ENCODE measurements at places on chromosomes 3 and 15.

- no peak for DNase-seq
Observed at GRCh38 chr15:85527895-85528294, 147.5 kb downstream of the AKAP13 start.

DNA sequence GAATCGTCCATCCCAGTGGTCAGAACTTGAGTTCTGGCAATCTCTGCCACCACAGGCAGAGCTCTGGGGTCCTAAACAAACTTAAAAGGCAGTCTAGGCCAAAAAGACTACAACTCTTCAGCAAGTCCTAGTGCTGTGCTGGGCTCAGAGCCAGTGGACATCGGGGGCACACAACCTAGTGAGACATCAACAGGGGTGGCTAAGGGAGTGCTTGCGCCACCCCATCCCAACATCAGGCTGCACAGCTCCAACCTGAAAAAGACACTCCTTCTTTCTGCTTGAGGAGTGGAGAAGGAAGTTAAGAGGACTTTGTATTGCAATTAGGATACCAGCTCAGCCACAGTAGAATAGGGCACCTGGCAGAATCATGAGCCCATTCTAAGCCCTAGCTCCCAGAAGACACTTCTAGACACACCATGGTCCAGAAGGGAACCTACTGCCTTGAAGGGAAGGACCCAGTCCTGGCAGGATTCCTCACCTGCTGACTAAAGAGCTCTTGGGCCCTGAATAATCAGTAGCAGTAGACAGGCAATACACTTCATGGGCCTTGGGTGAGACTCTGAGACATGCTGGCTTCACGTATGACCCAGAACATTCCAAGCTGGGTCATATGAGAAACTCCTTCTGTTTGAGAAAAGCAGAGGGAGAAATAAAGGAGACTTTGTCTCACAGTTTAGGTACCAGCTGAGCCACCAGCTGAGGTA lies 72.0 kb downstream of the TFDP2 start:
- DNase-seq = no peak

- DNase-seq = no peak
Observed at GRCh38 chr15:68470049-68470742, 38.2 kb upstream of the ITGA11 start.

DNA sequence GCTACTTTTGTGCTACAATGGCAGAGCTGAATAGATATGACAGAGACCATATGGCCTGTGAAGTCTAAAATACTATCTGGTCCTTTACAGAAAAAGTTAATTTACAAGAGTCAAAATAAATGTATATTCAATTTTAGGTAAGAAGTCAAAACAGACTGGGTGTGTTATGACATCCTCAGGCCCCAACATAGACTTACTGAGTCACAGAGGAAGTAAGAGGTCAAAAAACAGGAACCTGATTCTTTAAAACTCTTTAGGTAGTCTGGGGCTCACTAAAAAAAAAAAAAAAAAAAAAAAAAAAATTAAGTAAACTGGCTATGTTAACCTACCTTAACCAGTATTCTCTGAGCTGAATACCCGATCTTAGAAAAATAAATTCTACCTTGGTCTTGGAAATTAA lies 13.1 kb downstream of the DNAAF4 start:
- DNase-seq = no peak

- DNase-seq = peak; percentile 49
Observed at GRCh38 chr3:196639483-196640296, at the start of gene NRROS. TSS of gene NRROS (plus strand) at chr3:196639694. CDS start at chr3:196654540, 14,846 bp downstream.

- DNase-seq = no peak
Observed at GRCh38 chr3:114762144-114762543, 384.9 kb downstream of the ZBTB20 start.

DNA sequence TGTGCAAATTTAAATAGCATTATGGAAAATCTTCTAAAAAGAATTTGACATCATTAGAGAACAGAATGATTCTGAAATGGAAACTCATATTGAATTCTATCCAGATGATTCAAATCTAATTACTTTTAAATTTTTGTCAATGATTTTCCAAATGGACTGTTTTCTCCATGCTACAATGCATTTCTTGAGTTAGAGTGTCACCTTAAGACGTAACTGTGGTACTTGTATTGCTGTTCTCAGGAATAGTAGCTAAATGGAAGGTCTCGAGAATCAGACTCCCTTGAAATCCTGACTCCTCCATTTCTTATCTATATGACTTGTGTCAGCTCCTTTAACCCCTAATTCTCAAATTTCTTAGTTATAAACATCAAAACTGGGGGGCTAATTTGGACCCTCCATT lies 102.3 kb downstream of the P2RY1 start:
- no peak for DNase-seq

DNA sequence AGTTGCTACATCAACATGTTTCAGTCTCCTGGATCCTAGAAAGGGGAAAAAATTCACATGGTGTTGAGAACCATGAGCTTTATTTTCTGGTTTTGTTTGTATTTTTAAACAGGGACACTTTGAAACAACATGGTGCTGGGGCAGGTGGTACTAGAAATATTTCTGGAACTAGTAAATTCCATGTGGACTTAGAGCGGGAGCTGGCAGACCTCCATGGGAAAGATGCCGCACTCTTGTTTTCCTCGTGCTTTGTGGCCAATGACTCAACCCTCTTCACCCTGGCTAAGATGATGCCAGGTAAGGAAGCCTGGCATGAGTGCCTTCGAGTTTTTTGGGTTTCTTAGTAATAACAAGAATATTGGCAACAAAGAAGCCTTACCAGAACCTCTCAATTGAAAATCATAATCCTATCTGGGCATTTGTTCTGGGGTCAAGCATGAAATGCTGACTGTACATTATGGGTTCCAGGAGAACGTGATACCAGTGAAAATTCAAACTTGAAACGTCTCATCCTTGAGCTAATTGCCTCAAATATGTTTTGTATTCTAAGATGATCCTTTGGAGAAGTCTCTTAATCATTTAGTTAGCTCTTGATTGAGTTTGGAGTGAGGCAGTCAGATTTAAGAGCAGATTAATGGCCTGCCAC lies 7.9 kb downstream of the ALAS1 start:
- DNase-seq = no peak

GRCh38 chr3:184857099-184857498 lies 45.1 kb downstream of the VPS8 start:
- DNase-seq = no peak

DNA sequence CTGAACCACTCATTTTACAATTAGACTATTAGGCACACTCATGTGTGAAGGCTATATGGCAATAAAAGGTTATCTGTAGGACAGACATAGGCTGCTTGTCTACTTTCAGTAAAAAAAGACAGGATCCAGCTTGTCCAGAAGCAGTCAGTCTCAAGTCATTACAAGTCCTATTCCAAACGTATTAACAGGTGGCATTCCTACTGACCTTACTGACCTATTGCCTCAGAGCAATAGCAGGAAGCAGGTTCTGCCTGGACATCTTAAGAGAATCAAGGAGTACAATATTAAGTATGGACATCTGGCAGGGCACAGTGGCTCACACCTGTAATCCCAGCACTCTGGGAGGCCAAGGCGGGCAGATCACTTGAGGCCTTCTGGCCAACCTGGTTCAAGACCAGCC lies 7.0 kb downstream of the CMTM6 start:
- DNase-seq = no peak

GRCh38 chr3:29226706-29227105 lies 54.2 kb upstream of the RBMS3 start:
- DNase-seq = no peak

DNA sequence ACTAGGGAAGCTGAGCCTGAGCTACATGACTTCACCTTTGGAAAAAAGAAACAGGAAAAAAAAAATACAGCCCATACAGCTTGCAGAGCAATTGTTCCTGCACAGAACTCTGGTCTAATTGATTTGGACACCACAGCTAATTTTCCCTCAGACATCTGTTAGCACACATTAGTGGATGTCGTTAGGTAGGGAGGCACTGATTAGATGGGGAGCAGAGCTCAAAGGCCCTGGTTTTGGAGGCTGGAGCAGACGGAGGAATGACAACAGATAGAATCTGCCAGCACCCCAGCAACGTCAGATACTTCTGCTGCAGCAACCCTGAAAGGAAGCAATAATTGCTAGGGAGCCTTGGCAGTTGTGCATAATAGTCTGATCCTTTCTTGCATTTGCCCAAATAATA lies 398.9 kb downstream of the LSAMP start:
- DNase-seq = no peak

GRCh38 chr3:152609891-152610290 lies 225.0 kb upstream of the P2RY1 start:
- no peak for DNase-seq

GRCh38 chr3:122031123-122031468 lies 9.0 kb upstream of the ILDR1 start:
- DNase-seq = no peak

DNA sequence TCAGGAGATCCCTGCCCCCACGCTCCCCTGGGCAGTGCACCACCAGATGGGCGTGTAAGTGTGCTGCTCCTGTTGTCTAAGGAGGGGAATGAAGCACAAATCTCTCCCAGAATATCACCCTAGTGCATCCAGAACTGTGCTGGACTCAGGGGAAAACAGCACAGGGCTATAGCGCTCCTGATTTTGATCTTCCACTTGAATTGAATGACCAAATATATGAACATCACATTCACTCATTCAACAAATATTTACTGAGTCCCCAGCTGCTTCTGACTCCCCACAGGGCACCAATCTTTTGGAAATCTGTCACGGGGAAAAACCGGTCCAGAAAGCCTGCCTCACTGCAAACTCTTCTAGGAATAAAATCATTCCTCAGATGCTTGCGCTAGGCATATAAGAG lies 2.4 kb downstream of the CPLX3 start:
- DNase-seq = no peak

DNA sequence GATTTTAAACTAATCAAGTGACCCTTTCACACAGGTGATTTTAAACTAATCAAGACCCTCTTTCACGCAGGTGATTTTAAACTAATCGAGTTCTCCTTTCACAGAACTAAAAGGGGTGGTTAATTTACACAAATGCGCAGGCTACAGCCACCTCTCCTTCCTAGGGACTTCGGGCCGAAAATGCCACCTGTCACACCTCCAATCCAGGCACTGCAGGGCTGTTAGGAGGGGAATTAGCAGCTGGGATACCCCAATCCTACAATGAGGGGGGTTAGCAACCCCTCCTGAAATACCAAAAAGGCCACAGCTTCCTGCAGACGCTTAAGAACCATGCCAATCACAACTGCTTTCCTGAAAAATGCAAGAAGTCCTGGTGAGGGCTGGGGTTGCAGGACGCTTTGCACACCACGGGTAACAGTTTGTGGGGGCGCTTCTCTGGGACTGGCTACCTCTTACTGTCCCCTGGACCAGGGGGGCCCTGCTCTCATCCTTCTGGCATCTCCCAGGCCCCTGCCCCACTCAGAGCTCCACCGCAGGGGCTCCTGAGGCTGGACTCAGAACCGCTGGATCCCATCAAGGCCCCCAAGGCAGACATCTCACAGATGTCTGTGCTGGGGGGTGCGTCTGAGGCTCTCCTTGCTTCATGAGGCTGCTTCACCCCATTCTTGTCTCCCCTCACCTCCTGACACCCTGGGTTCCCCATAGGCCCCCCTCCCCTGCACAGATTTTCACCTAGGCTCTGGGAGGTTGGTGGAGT lies 145.9 kb downstream of the OR4M2 start:
- no peak for DNase-seq

DNA sequence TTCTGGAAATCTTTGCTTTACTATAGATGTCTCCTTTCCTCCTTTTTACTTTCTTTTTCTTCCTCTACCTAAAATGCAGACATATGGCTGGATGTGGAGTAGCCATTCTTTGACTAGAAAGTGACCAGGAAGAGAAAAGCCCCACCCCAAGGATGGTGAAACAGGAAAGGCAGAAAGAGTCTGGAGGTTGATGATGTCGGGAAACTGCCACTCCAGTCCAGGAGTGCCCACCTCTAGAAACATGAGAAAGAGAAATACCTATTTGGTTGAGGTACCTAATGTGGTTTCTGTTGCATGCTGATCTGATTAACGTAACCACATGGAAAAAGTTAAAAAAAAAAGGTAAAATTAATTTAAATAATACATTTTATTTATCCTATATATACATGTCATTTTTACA lies 55.2 kb upstream of the SSR3 start:
- no peak for DNase-seq

- DNase-seq = no peak
Observed at GRCh38 chr3:71258526-71258925, 325.0 kb downstream of the FOXP1 start.

DNA sequence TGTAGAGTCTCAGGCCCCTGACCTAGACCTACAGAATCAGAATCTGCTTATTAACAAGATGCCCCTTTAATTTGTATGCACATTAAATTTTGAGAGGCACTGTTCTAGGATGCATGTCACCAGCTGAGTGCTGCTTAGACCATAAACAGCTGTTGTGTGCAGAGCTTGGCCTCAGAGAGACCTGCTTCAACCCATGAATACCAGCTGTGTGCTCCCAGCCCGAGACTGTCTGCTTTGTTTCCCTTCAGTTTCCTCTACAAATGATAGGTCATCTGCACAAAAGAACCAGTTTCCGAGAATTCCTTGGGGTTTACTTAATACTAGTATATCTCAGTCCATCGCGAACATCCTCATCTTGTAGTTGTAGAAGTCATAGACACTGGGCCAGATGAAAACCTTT lies 158.5 kb upstream of the PFN2 start:
- DNase-seq = peak; percentile 22

DNA sequence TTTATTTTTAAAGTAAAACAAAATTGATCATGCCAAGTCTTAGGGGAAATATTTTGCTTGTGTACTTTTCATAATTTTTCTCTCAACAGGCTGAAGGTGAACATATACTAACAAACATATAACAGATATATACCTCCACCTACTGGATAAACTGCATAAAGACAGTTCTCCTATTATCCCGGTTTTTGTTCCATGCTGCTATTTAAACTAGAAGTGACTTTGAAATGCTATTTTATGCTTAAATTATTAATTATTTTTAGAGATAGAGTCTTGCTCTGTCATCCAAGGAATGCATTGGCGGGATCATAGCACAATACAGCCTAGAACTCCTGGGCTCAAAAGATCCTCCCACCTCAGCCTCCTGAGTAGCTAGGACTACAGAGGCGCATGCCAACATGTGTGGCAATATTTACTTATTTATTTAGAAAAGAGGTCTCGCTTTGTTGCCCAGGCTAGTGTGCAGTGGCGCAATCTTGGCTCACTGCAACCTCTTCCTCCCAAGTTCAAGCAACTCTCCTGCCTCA lies 49.8 kb downstream of the ST3GAL6 start:
- peak; percentile 51 for DNase-seq

GRCh38 chr3:21543380-21544075 lies 207.5 kb downstream of the ZNF385D start:
- DNase-seq = no peak

DNA sequence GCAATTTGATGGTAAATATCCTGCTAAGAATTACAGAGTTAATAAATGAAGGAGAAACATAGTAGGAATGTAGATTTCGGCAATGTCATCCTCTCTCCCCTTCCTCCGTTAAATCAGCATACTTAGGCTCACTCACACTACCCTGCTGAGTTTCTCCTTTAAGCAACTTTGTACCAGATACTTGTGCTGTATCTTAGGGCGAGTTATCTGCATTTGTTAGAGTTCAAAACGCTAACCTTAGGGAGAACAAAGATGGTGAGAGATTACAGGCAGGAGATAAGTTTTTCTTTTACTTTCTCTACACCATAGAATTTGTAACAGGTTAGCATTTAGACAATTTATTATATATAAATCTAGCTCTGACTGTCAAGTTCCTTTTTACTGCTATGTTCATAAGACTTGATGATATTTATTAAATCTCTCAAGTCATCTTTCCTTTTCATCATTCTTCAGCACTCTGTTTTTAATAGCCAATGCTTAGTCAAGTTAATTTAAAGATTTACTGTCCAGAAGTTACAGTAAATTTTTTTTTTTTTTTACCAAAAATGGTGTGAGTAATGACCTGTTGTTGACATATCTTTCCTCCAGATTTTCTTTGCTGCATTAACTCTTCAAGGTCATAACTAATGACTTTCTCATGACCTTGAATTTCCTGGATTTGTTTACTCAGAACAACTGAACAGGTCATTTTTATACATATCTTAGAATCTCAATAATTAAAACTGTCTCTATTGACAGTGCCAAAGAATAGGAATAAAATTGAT lies 22.2 kb downstream of the SUCNR1 start:
- DNase-seq = no peak

All from globus pallidus (tissue), 1 donor.